ENCODE measurements at places on chromosomes 7 and 10. TPM values are rescaled to one million over a fixed set of nuclear protein-coding genes. Genes with fewer than 3 reads are reported as not detected.

- DNase-seq: no peak
Measured at GRCh38 chr7:116111475-116111874, 80.9 kb upstream of the TFEC start.

DNA sequence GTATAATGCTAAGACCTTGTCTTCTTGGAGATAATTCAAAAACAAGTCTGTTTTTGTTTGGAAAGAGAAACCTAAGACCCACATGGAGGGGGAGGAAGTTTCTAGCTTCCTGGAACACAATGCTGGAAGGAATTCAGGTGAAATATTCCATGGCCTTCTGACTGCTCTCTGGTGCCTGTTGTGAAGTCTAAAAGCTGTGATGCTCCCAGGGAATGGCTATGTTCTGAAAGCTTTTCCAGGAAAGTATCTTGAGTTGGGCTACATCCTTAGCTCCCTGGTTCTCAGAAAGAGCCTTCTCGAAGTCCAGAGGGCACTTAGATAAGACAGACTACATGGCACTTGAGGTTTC is 12.5 kb upstream of the PFKP start:
- DNase-seq: no peak

DNA sequence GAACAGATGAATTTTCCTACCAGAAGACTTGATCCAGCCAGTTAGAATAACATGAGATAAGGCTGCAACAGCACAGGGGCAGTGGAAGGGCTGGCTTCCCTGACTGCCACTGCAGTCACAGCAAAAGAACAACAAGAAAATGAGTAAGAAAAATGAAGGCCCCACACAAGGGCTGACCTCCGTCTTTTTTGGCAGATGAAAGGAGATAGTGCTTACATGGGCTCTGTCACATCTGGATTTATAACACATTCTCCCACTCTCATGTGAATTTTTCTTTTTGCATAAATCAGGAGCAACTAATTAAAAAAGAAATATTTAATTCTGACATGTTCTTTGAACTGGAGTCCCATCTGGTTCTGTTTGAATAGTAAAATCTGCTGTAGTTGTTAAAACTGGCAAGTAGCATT is 99.6 kb downstream of the NRP1 start:
- no peak for DNase-seq

DNA sequence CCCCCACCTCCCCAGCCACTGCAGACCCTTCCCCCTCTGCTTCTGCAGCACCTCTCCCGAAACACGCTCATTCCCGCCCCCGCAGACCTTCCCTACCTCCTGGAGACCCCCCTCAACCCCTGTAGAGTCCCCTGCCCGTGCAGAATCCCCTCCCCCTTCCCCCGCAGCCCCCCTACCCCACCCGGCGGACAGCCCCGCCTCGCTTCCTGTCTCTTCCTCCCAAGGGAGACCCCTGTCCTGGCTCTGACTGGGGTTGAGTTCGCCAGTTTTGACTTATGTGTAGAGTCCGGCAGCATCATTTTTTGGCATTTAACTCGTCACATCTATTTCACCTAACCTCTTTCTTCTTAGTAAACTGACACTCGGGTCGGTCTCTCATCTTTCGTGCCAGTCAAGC is 54.0 kb downstream of the ALOX5 start:
- no peak for DNase-seq

GRCh38 chr7:7122701-7123281 is 59.6 kb upstream of the C1GALT1 start:
- no peak for DNase-seq

DNA sequence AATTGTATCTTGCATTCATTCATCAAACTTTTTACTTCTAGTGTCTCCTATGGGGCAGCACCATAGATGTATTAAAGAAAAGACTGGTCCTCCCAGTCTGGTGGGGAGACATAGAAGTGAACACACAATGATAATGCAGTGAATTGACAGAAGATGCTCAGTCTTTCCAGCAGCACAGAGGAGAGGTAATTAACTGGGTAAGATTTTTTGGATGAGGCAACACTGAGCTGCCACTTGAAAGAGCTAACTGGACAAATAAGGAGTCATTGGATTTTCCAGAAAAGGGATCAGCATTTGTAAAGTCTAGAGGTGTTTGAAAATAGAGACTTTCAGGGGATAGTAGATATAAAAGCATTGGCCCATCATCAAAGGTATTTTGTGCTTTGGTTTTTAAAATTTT is 7.2 kb upstream of the ITPRIP start:
- no peak for DNase-seq

GRCh38 chr10:46028584-46029460 is 1.6 kb downstream of the NCOA4 start:
- DNase-seq: no peak

DNA sequence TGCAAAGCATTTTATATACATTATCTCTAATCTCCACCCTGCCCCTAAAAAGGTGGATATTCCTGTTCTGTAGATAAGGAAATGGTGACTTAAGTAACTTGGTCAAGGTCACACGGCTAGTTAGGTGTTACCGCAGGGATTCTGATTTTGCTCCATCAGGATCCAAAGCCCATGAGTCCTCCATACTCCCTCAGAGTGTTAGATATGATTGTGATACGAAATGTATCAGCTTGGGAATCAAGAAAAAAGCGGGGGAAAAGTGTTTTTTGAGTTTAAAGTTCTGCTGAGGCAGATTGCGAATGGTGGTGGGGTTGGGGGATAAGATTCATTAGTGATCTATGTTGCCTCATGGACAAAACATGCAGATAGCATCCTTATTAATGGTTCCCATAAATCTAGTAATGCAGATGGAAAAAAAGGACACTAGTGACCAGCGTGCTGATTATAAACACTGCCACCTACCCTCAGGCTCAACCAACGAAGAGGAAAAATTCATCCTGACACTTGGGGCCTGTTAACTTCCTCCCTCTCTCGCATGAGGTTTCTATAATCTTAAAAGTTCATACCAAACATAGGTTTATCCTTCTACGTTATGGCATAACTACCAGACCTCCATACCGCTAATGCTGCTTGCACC is 2.3 kb downstream of the ICA1 start:
- no peak for DNase-seq

DNA sequence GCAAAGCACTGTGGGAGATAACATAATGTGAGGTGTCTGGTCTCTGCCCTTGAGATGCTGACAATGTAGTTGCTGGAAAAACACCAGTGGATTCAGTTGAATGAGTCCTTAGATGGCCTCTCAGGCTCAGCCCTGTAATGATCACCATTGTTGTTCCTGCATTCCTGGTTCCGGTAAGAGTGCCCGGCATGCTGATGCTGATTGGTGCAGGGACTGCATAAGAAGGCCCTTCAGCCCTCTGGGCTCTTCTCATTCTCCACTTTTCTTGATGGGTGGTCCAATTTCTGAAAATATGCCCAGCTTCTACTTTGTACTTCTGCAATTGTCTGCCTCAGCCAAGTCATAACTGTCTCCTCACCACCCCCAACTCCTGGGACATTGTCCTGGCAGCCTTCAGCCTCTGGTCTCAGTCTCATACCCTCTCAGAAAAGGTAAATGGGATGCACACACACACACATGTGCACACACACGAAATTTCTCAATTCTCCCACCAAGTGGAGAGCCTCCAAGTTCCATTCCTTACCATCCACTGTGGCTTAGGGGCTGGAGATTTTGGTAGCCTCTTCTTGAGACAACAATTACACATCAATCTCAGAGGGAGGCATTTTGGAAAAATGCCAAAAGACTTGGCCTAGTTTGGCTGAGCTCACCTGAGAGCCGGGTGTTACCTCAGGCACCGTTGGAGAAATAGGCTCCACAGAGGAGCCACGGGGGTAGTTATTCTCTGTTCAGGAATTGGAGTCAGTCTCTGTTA is 314.9 kb downstream of the RPS24 start:
- DNase-seq: no peak

- no peak for DNase-seq
Measured at GRCh38 chr10:89129911-89130310, 77.2 kb downstream of the CH25H start.

DNA sequence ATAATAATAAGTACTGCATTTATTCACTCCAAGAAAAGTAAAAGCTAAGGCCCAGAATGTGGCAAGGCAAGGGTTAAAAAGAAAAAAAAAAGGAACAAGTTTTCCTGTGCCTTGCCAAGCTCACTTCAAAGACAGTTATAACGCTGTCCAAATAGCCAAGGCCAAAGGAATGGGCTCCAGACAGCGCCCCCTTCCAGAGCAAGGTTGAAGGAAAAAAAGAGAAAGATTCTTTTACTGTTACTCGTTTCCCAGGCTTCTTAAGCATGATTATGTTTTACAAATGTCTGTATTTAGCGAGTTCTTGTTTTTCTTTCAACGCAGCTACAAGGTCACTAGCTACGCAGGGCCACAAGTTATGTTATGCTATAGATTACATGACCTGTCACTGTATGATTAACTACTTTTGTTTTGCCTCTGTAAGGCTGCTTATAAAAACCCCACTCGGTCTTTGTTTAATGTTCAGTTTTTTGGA is 9.1 kb upstream of the EIF4H start:
- no peak for DNase-seq

GRCh38 chr7:159141660-159142059 is 3.0 kb downstream of the VIPR2 start:
- no peak for DNase-seq

- no peak for DNase-seq
Measured at GRCh38 chr10:119642556-119643111, 8.5 kb upstream of the BAG3 start.

GRCh38 chr7:2493205-2494164 is 17.3 kb upstream of the GRIFIN start:
- no peak for DNase-seq

DNA sequence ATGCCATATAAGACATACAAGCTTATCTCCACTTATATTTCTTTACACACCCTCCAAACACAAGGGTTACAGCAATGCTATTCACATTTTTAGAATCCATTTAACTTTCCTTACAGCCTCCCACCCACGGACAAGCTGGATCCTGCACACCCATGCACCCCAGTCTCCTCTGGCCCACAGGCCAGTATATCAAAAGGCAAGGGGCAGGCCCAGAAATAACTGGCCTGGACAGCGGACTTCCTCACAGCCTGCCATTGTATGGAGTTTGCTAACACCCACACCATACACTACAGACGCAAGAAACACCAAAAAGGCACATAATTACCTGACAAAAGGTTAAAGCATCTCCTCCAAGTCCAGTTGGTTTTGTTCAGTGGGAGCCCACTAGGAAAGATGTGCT is 12.0 kb downstream of the HOXA4 start:
- no peak for DNase-seq

DNA sequence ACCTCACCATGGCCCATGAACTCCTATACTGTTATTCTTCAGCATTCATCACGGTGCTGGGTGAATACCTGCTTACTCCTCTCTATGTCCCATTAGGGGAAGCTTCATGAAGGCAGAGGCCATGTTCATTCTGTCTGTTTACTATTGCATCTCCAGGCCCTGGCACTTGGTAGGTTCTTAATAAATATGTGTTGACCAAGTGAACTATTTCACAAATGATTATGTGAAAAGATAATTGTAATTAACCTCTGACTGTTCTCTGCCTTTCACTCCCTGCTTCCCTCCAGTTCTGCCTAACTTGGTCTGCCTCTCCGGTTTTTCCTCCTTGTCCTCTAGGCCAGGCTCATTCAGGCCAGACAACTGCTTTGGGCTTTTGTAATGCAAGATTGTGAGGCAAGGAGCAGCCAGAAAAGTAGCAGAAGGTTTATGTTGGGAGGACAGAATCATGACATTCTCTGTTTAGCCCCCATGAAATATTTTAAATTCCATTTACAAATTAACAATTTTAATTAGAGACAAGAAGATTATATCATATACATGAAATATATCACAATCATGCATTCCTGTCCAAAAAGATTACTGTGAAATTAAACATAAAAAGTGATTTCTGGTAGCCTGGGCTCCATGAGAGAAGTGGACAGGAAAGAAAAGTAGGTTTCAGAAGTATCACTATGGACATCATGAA is 42.1 kb upstream of the PLXNA4 start:
- DNase-seq: no peak

DNA sequence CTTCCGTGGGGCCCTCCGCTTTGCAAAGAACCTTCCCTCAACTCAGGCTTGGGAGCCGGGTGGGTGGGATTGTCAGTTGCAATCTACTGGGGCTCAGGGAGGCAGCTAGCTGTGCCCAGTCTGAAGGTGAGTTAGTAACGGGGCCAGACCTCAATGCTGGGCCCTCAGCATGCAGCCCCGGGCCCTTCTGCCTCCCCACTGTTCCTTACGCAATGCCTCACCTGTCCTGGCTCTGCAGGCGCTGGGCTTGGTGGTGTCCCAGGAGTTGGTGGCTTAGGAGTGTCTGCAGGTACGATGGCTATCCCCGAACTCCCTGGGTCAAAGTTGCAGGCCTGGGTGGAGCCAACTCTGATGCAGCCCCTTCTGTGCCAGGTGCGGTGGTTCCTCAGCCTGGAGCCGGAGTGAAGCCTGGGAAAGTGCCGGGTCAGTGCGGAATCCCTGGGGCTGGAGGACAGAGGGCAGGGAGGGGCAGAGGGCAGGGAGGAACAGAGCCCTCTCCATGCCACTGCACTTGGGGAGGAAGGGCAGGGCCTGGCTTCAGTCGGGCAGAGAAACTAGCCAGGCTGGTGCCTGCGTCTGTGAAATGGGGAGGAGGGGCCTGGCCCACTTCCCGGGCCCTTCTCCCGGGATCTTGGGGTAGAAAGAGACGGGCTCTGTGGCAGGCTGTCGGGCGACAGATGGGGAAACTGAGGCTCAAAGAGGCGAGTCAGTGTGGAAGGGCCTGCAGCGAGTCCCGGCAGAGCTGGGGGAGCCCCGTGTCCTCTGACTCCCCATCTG is 15.0 kb downstream of the ELN start:
- DNase-seq: no peak

The EIF5AL1 gene
- 1.4 TPM for total RNA-seq

The UCMA gene
- total RNA-seq: not detected

The CTAGE8 gene
- total RNA-seq: 0.64 TPM

The EGR2 gene
- total RNA-seq: 9.4 TPM

The SERPINE1 gene
- not detected for total RNA-seq

Data from activated B cell treated with CpG ODN at 0.5 μM for 24 hours (primary cell).